ENCODE measurements at places on chromosomes 11 and 22.
A peak's percentile ranks its signal among the peaks of the same experiment; 100 is the strongest.

DNA sequence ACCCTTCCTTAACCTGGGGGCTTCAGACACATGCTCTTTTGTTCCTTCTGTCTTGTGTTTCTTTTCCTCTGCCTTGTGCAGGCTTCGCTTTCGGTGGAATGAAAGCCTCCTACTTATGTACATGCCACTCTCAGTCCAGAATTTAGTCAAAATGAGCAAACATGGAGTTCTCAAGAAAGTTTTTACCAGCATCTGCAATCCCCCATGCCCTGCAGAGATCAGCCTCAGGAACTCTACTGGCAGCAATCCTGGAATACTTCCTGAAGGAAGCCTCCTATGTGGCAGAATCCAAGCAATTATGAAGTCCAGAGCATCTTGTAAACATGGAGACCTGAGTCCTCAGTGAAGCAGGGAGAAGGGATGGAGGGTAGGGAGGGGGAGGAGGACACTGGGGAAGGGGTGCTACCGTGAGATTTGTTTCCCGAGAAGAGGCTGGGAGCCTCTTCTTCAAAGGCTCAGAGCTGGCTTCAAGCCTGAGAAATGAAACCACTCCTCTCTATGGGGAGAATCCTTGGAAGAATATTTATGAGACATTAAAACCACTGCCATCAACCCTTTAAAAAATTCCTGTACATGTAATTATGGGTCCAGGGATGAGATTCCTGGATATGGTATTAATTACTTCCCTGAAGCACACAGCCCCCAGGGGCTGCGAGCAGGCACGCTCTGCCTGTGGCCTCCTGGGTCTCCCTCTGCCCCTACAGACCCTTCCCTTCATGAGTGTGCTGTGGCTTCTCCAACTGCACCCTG is 58.4 kb downstream of the TENM4 start:
- DNase-seq, result no peak
- no peaks in the 10 kb centered on the region for H3K36me3 ChIP-seq
- no peaks in the 10 kb centered on the region for H3K4me1 ChIP-seq
- H3K27me3 ChIP-seq, result no peaks in the 10 kb centered on the region
- no peak overlapping the region for H3K27ac ChIP-seq

GRCh38 chr11:33543823-33544222 is 156.8 kb downstream of the C11orf91 start:
- peaks cover 20% of the 10 kb centered on the region for H3K27me3 ChIP-seq
- H3K36me3 ChIP-seq, result no peaks in the 10 kb centered on the region
- H3K4me1 ChIP-seq, result peaks cover 4% of the 10 kb centered on the region
- DNase-seq, result no peak
- no peak overlapping the region for H3K27ac ChIP-seq

DNA sequence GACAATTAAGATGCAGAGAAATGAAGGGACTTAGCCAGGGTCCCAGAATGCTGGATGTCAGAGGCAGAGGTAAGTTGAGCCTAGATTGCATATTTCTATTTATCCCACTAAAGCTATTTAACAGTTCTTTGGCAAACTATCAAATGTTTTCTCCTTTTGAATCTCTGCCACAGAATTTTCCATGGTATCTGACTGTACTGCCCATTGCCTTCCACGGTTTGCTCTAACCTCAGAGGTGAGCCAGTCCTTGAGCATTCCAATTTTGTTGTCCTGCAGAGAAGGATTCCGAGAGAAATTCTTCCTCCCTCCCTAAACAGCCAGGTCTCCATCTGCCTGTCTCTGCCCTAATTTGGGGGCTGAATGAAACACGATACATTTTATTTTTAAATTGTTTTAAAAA is 368.3 kb upstream of the SYN3 start:
- no peaks in the 10 kb centered on the region for H3K4me1 ChIP-seq
- H3K27me3 ChIP-seq, result no peaks in the 10 kb centered on the region
- H3K27ac ChIP-seq, result no peak overlapping the region
- no peak overlapping the region for H3K4me3 ChIP-seq
- DNase-seq, result no peak

DNA sequence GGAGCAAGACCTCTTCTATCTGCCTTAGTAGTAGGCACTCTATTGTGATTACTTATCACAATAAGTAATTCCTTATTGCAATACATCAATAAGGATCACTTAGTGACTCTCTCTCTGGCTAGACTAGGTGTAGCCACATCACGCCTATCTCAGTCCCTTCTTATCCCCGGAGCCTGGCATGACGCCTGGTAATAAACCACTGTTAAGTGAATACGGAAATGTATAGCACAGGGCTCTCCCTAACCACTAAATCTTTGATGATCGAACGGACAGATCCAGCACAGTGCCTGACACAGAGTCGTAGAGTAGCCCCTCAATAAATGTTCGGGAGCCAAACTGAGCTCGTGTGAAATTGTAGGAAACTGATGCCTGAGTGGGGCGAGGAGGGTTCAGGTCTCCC is 143.3 kb downstream of the FBXO7 start:
- no peaks in the 10 kb centered on the region for H3K36me3 ChIP-seq
- H3K4me1 ChIP-seq, result no peaks in the 10 kb centered on the region
- no peak overlapping the region for H3K4me3 ChIP-seq
- H3K27ac ChIP-seq, result no peak overlapping the region
- DNase-seq, result no peak
- no peaks in the 10 kb centered on the region for H3K27me3 ChIP-seq

GRCh38 chr11:99640671-99641070 is 619.9 kb downstream of the CNTN5 start:
- H3K27ac ChIP-seq, result no peak overlapping the region
- DNase-seq, result no peak
- H3K4me1 ChIP-seq, result no peaks in the 10 kb centered on the region
- H3K27me3 ChIP-seq, result no peaks in the 10 kb centered on the region
- no peaks in the 10 kb centered on the region for H3K36me3 ChIP-seq

DNA sequence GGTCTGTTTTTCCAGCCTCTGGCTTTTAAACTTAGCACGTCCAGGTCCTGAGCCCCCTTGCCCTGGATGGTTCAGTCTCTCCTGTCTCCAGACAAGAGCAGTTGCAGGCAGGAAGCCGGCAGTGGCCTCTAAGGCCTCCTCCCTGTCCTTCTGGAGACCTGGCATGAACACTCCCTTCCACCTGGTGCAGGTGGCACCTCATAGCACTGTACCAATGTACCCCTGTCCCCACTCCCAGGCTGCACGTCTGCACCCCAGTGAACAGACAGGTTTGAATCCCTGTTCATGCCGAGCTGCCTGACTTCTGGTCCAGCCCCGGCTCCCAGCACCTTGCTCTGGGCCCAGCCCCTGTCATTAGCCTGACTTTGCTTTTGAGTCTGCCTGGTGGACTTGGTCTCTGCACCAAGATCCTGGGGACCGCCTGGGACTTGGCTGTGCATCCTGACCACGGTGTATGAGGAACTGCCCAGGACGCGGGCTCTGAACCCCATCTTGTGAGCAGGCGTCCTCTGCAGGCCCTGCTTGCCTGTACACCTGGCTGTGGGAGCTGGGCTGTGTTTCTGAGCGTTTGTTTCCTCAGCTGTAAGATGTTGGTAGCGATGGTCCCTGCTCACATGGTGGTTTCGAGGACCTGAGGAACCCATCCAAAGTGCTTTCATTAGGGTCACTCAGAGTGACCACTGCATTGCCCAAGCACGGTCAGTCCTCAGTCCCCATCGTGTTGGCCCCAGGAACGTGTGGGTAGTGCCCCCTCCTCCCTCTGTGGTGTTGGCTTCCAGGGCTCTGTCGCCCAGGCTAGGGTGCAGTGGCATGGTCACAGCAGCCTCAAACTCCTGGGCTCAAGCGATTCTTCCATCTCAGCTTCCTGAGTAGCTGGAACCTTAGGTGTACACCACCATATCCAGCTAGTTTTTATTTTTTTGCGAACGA is 75.0 kb upstream of the SHANK2 start:
- DNase-seq, result no peak
- no peak overlapping the region for H3K27ac ChIP-seq
- no peaks in the 10 kb centered on the region for H3K36me3 ChIP-seq
- H3K27me3 ChIP-seq, result no peaks in the 10 kb centered on the region
- no peaks in the 10 kb centered on the region for H3K4me1 ChIP-seq

DNA sequence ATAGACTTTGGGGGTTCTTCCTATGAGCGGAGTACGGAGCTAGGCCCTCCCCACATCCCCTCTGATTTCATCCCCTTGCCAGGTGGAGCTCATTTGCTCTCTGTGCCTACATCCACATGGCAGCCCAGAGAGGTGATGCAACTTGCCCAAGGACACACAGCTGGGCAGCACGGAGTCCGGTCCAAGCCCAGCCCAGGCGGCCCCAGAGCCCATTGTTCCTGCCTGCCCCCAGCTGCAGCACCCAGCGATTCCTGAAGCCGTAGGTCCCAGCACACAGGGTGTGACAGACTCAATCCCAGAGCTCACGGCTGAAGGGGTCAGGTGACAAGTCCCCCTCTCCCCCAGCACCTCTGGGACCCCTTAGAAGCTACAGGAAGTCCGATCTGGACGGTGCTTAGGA is 22.2 kb upstream of the RFPL3 start:
- no peaks in the 10 kb centered on the region for H3K4me1 ChIP-seq
- H3K27ac ChIP-seq, result no peak overlapping the region
- no peaks in the 10 kb centered on the region for H3K36me3 ChIP-seq

DNA sequence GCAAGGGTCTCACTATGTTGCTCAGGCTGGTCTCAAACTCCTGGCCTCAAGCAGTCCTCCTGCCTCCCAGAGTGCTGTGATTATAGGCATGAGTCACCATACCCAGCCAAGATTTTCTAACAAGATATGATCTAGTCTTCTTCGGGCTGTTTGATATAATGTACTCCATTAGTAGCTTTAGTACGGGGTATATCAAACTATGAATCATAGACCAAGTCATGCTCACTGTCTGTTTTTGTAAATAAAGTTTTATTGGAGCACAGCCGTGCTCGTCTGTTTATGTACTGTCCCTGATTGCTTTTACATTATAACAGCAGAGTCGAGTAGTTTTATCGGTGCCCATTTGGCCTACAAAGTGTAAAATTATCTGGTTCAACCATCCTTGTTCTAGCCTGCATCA is 43.9 kb upstream of the GRIK4 start:
- no peak overlapping the region for H3K4me3 ChIP-seq
- H3K27ac ChIP-seq, result no peak overlapping the region
- no peak for DNase-seq
- H3K4me1 ChIP-seq, result no peaks in the 10 kb centered on the region
- peaks cover 3% of the 10 kb centered on the region for H3K36me3 ChIP-seq
- no peaks in the 10 kb centered on the region for H3K27me3 ChIP-seq

- peaks cover 3% of the 10 kb centered on the region for H3K27me3 ChIP-seq
- H3K4me3 ChIP-seq, result no peak within 1 kb of the TSS
- no peak for DNase-seq
- H3K27ac ChIP-seq, result peak within 1 kb of the TSS; percentile 87
- H3K4me1 ChIP-seq, result peaks cover 10% of the 10 kb centered on the region
These were observed at the start of gene SPDYC for GRCh38 chr11:65170058-65170534. SPDYC (plus strand) TSS chr11:65170233; CDS start chr11:65171358, 1,125 bp downstream.

- H3K4me3 ChIP-seq, result peak overlapping the region; percentile 90
- H3K27me3 ChIP-seq, result peaks cover 1% of the 10 kb centered on the region
- DNase-seq, result peak; percentile 89
- peaks cover 32% of the 10 kb centered on the region for H3K4me1 ChIP-seq
These were observed 714 bp downstream of the SDF2L1 start for GRCh38 chr22:21642584-21643448.

GRCh38 chr11:122691549-122692150 is 36.1 kb downstream of the UBASH3B start:
- no peaks in the 10 kb centered on the region for H3K27me3 ChIP-seq
- H3K4me3 ChIP-seq, result peak overlapping the region; percentile 64
- no peak for DNase-seq
- peak overlapping the region; percentile 67 for H3K27ac ChIP-seq
- peaks cover 50% of the 10 kb centered on the region for H3K4me1 ChIP-seq
- peaks cover 8% of the 10 kb centered on the region for H3K36me3 ChIP-seq

DNA sequence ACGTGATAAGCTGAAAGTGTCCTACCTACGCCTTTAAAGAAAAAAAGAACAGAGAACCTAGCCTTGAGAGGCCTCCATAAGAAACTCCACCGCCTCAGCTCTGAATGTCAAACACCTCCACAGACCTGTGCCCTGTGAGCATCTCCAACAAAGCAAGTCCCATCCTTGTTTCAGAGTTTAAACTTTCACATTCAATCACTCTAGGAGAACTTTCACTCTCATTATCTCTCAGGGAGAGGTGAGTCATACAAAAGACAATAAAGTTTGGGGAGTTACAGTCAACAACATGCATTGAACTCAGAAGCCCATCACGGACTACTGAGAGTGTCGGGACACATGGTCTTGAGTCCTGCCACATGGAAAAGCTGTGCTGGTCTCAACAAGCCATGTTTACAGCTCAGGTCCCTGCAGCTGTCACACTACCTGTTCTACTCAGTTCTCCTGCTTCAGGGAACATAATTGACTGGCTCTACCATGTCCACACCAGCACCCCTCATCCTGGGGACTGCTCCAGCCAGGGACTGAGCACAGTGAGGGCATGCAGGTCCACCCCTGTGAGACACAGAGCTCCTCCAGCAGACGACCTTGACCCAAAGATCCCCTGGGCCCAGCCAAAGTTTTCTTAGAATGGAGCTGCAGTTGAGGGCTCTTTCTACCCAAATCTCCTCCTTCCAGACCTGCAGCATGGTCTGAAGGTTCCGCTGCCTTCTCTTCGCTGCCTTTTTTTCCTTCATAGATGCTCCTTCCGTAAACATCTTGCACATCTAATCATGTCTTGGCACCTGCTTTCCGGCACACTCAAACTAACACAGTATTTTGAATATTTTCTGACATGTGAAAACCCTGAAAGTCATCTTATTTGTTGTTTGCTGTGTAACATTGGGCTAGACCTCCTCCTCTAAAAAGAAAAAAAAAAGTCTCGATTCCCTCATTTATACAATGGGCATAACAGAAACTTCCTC is 114.9 kb downstream of the ETS1 start:
- peak overlapping the region; percentile 96 for H3K27ac ChIP-seq
- peaks cover 95% of the 10 kb centered on the region for H3K4me1 ChIP-seq
- peaks cover 93% of the 10 kb centered on the region for H3K36me3 ChIP-seq
- DNase-seq, result peak; percentile 91
- no peaks in the 10 kb centered on the region for H3K27me3 ChIP-seq

GRCh38 chr11:30432178-30432577 is 109.3 kb downstream of the ARL14EP start:
- H3K4me1 ChIP-seq, result no peaks in the 10 kb centered on the region
- H3K27ac ChIP-seq, result no peak overlapping the region
- H3K4me3 ChIP-seq, result no peak overlapping the region
- DNase-seq, result no peak

DNA sequence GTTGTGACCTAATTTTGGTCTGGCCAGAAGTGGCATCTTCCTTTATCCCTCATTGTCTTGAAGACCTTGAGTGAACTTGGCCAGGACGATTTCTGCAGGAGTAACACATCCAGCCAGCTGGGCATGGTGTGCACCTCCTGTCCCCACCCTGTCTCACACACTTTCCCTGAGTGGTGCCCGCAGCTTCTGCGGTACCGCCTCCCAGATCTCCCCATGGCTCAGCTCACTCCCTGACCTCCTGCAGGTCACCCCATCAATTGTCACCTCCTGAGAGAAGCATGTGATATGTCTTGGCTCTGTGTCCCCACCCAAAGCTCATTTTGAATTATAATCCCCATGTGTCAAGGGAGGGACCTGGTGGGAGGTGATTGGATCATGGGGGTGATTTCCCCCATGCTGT is 50.2 kb upstream of the TP53I11 start:
- H3K4me1 ChIP-seq, result no peaks in the 10 kb centered on the region
- DNase-seq, result no peak
- H3K27ac ChIP-seq, result no peak overlapping the region
- peaks cover 7% of the 10 kb centered on the region for H3K27me3 ChIP-seq
